ENCODE measurements at places on chromosomes 6 and 20.

DNA sequence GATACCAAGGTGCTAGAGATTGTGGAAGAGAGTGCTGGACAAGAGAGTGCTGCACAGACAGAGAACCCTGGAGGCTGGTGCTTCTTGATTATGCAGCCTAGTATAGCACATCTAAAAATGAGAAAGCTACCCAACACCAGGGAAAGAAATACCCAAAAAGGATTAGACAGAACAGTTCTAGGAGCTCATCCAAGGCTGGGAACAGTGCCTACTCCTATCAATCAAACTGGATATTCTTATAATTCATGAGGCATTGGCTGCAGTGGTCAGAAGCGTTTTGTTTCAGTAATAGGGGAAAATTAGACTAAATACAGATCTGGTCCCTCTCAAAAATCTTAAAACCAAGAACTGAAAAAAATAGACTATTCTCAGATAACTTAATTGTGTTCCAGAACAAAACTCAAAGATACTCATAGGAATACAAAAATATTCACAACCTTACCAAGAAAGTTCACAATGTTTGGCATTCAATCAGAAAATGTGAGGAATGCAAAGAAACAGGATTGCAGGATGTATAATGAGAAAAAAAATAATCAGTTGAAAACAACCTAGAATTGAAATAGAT, 222.9 kb downstream of the EPHA7 start:
- no peak for DNase-seq

GRCh38 chr6:111788379-111789276, 84.6 kb downstream of the FYN start:
- no peak for DNase-seq

DNA sequence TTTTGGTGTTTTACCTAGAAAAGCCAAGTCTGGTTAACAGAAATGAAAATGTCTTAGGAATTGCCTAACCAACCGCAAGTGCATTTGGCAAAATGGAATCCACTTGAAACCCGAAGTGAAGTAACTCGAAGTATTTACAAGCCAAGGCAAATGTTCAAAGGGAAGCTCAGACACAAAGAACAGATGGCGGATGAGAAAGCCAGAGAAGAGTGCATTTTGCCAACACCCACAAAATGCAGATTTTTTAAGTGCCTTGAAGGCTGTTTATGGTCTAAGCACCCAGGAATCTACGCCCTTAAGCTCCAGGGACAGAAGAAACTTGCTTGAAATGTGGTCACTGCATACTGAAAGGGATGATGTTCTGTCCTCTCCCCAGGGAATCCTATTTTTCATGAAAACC, 70.0 kb upstream of the TBXT start:
- no peak for DNase-seq

GRCh38 chr6:143141442-143141841, 80.8 kb downstream of the AIG1 start:
- DNase-seq: no peak

- peak; percentile 92 for DNase-seq
Observed at GRCh38 chr6:158649289-158650143, at the start of gene SYTL3. Gene SYTL3, plus strand, starts transcription at chr6:158650054. Its CDS starts 13,215 bp downstream, at chr6:158663269.

GRCh38 chr20:43534791-43535350, 24.0 kb upstream of the SGK2 start:
- no peak for DNase-seq

DNA sequence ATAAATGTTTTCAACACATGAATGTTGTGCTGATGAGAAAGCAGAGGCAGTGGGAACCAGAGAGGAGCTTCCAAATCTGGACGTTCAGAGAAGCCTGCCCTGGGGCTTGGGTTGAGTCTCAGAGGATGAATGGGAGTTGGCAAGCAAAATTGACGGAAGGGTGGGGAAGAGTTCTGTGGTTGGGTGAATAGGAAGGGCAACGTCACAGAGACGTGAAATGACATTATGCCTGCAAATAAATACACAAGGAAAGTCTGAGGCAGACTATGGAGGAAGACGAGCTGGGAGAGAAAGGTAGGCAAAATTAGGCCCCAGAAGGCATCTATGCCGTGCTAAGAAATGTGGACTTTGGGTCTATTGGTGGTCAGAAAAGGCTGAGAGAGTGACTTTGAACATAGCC, 25.2 kb upstream of the SGK1 start:
- no peak for DNase-seq

- no peak for DNase-seq
Observed at GRCh38 chr6:11783524-11784064, 5.0 kb upstream of the ADTRP start.

- DNase-seq: no peak
Observed at GRCh38 chr6:165835410-165835851, 172.4 kb upstream of the PDE10A start.

DNA sequence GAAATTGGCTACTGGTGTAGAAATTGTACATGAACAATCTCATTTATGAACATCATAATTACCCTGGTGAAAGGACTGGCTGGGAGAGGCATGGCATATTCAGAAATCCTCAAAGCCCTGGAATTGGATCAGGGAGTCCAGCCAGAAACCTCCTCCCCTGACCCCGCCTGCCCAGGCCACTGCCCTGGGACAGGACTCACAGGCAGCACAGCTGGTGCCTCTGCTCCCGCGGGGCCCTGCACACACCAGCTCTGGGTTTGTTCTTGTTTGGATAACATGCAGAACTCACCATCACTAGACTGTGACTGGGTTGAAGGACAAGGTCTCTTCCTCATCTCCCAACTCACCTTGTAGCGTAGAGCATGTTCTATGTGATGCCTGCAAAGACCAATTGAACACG, 56.2 kb downstream of the AGPAT4 start:
- no peak for DNase-seq

GRCh38 chr6:159311618-159312017, 142.4 kb downstream of the FNDC1 start:
- DNase-seq: no peak

- DNase-seq: no peak
Observed at GRCh38 chr6:51139950-51140385, 321.3 kb downstream of the TFAP2B start.

GRCh38 chr6:7112741-7113313, 5.1 kb downstream of the RREB1 start:
- DNase-seq: peak; percentile 34

All from activated CD4-positive, alpha-beta T cell treated with anti-CD3 and anti-CD28 coated beads, Interleukin-2, amount 50 U/mL, for 16 hours (primary cell).